T-cell (primary cell): ENCODE measurements at places on chromosomes 2 and 18. TPM values are rescaled to one million over a fixed set of nuclear protein-coding genes. Genes with fewer than 3 reads are reported as not detected.
A peak's percentile ranks its signal among the peaks of the same experiment; 100 is the strongest.

DNA sequence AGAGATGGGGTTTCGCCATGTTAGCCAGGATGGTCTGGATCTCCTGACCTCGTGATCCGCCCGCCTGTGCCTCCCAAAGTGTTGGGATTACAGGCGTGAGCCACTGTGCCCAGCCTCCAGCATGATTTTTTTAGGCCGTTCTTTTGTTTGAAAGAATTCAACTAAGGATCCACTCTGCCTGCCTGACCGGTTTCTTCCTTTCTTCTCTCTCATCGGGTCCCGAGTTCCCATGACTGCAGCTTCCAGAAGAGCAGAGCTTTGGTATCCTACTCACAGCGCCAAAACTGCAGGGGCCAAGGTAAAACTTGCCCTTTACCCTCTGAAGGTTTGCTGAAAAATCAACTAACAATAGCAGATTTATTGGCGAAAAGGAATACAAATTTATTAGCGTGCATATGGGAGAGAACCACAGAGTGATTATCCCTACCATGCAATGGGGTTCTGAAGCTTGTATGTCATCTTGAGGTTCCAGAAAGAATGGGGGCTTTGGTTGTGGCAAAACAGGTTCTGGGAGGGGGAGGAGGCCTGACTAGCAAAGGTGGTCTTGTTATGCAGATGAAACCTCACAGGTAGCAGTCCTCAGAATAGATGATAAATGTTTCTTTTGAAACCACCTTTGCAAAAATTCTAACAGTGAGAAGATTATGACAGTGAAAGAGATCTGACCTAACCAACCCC, 87.0 kb upstream of the MSH6 start:
- no peak for DNase-seq

DNA sequence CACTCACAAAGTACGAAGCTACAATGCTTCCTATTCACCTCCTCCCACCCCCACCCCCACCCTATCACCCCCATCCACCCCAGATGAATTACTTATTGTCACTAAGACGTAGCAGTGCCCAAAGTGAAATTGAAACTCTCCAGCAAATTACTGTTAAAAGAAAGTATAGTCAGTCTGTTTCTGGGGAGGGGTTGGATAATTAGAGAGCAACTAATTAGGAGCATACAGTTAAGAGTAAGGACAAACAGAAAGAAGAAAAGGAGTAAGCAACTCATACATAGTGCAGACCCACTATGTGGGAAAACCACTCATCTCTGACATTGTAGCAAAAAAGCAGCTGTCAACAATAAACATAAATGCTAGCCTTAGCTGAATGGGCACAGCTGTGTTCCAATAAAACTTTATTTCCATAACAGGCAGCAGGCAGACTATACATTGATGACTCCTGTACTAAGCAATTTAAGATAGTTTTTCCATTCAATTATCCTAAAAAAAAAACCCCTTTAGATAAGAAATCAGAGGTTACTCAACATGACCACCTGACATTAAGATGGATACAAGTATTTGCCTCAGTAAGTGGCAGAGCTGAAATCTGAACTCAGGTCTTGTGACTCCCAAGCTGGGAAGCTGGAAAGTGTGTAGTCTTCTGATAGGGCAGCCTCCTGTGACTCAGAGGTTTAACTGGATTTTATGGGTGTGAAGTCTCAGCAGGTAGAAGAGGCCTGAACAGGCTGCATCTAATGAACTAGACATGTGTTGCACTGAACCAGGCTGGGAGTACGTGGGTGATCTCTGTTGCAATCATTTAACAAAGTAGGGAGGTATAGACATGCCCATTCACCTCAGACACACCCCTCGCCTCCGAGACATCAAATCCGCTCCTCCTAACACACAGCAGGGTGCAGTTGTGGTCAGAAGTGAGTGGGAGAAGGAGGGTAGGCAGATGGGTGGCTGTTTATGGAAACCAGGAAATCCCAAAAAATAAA, 171.8 kb upstream of the KLF7 start:
- no peak for DNase-seq

DNA sequence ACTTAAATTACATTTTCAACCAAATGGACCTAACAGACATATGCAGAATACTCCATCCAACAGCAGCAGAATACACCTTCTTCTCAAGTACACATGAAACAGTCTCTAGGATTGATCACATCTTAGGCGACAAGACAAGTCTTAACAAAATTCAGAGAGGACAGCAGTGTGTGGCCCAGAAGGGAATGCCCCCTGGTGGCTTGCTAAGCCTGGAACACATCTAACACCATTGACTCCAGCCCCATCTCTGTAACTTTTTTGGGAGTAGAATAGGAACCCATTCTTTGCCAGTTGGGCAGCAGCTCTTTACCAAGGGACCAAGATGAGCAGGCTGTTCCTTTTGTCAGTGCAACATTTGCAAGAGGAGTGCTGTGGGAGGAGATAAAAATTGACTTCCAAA, 249.9 kb downstream of the PLCL1 start:
- peak; percentile 44 for DNase-seq

DNA sequence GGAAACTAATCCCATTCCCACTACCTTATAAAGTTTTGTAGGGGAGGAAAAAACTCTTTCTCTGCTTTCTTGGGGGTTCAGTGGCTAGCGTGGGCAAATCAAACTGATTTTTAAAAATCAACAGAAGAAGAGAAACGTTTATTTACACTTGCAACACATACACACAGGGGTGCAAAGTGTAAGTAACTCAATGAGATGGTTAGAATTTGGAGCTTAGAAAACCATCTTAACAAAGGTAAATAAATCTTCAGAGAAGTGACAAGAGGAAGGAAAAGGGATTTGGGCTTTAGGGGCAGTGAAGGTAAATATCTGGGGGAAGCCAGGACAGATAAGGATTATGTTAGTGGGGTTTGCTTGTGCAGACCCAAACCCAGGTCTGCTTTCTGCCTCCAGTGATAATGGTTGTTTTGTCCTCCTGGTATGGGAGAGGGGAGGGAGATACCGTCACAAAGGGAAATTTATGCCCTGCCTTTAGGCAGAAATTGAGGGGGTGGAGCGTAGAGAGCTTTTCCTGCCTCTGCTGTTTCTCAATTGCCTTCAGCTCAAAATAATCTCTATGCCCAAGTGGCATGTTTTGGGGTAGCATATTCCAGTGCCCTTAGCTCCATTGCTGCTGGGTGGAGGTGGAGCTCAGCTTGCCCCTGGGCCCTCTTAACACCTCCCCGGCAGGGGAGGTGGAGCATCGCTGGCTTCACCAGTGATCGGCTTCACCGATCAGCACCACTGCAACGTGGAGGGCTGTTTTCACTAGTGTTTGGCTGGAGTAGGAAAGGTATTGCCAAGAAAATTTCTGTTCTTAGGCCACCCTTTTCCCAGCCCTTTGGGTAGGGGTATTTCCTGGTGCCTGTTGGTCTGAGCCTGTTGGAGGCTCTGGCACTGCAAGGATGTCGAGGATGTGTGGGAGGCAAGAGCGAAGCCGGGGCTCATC, 92.2 kb downstream of the TEX51 start:
- no peak for DNase-seq

GRCh38 chr2:191598296-191598695, 79.6 kb upstream of the NABP1 start:
- DNase-seq, result no peak

- no peak for DNase-seq
These were observed 19.0 kb upstream of the CPO start for GRCh38 chr2:206920310-206920709.

- no peak for DNase-seq
These were observed 63.1 kb upstream of the HPCAL1 start for GRCh38 chr2:10239561-10239967.

- no peak for DNase-seq
These were observed 73.9 kb downstream of the SLC39A10 start for GRCh38 chr2:195730912-195731311.

DNA sequence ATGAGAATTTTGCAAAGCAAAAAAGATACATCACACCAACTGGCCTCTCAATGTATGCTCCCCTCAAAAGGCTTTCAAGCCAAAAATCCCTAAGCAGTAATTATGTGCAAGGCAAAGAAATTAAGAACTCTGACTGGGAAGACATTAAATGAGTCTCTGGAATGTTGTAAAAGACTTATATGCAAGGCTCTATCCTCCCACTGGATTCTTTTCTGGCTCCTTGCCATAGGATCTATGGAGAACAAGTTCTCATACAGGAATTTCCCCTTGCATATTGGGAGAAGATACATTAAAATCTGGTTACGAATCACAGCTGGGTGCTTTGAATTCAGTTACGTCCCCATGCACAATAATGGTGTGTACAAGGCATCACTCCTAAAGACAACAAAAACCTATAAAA, 73.4 kb upstream of the ATL2 start:
- no peak for DNase-seq

GRCh38 chr2:3334392-3335345, 42.9 kb downstream of the EIPR1 start:
- DNase-seq, result no peak

GRCh38 chr2:231461516-231461971, 2.7 kb downstream of the NCL start:
- no peak for DNase-seq

GRCh38 chr2:677959-678550, 849 bp upstream of the TMEM18 start:
- no peak for DNase-seq

DNA sequence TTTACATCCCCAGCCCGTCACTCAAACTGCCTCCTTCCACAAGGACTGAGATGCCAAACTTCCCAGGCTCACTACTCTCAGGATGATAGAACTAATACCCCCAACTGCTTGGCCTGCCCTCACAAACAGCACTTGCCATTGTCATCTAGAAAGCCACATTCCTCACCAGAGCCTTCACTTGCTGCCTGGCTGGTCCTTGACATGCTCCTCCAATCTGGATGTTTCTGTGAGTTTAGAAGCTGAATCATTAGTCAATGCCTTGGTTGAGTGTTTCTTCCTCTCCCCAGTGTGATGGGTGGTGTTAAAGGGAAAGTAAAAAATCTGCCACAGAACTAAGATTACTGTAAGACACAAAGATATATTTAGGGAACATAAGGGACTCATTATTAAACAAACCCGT, 52.5 kb downstream of the MARCHF4 start:
- no peak for DNase-seq

DNA sequence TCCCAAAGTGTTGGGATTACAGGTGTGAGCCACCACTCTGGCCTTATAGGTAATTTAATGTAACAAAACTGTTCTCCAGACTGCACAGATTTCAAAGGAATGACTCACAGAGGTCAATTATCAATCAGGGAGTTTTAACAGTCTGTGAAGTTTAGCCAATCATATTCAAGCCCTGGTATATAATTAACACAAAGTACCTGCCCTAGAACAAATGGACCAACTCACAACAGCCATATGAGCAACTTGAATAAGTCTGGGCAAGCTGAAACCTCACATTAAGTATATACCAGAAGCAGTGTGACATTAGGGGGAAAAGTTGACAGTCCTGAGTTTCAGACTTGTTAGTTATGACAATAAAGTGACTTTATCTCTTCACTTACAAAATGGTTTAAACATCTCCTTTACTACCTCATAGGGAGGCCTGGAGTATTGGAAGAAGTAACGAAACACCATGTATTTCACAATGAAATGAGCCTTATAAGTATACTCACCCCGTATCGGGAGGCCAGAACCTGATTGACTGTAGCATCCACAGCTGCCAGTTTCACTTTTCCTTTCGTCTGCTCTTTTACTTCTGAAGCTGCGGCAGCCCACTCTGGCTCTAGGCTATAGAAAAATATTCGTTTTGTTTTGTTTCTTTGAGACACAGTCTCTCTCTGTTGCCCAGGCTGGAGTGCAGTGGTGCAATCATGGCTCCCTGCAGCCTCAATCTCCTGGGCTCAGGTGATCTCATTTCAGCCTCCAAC, 22.2 kb downstream of the PDIA6 start:
- DNase-seq, result no peak

The FSHR gene
- total RNA-seq, result not detected

The NIFK gene
- 57.1 TPM for total RNA-seq

The HOXD12 gene
- not detected for total RNA-seq

The TGFA gene
- 4.6 TPM for total RNA-seq

The SLC5A7 gene
- total RNA-seq, result not detected

The GALNT14 gene
- total RNA-seq, result not detected

The MYCN gene
- 0.25 TPM for total RNA-seq

The NOSTRIN gene
- total RNA-seq, result 0.82 TPM

The FHOD3 gene
- 0.06 TPM for total RNA-seq

The TCF7L1 gene
- not detected for total RNA-seq

The HMSD gene
- 1.8 TPM for total RNA-seq

The RAD51AP2 gene
- total RNA-seq, result not detected

The CXCR1 gene
- not detected for total RNA-seq
